ENCODE measurements at places on chromosomes 13 and 19. TPM values are rescaled to one million over a fixed set of nuclear protein-coding genes. Genes with fewer than 3 reads are reported as not detected.

The NLRP5 gene
- total RNA-seq = not detected

The ZNF324 gene
- 7.2 TPM for total RNA-seq

The CRX gene
- total RNA-seq = not detected

The SULT2B1 gene
- not detected for total RNA-seq

The RFX1 gene
- 4.6 TPM for total RNA-seq

The JAK3 gene
- total RNA-seq = 4.7 TPM

The LEUTX gene
- not detected for total RNA-seq

The SLC27A1 gene
- 8.9 TPM for total RNA-seq

The IQCN gene
- total RNA-seq = 0.10 TPM

The NLRP11 gene
- total RNA-seq = not detected

The ELAVL3 gene
- total RNA-seq = not detected

The SERPINE3 gene
- not detected for total RNA-seq

The ZNF761 gene
- 7.0 TPM for total RNA-seq

The AMER2 gene
- not detected for total RNA-seq

The HMGB1 gene
- 704 TPM for total RNA-seq

The VSIG10L gene
- total RNA-seq = 0.27 TPM

The PRR22 gene
- 0.44 TPM for total RNA-seq

The OR7D2 gene
- 0.10 TPM for total RNA-seq

The ADAT3 gene
- 12.1 TPM for total RNA-seq

The CATSPERD gene
- not detected for total RNA-seq

The PALM gene
- total RNA-seq = 6.9 TPM

The ADGRL1 gene
- total RNA-seq = 3.2 TPM

The GPR18 gene
- not detected for total RNA-seq

The PPFIA3 gene
- total RNA-seq = 3.9 TPM

The C13orf46 gene
- 0.05 TPM for total RNA-seq

The BORA gene
- 10.9 TPM for total RNA-seq

The CEACAM3 gene
- total RNA-seq = not detected

The NRTN gene
- not detected for total RNA-seq

The APOC4 gene
- total RNA-seq = not detected

The CEACAM21 gene
- total RNA-seq = 14.9 TPM

Measured in mammary microvascular endothelial cell (primary cell).